ENCODE measurements at places on chromosomes 12 and 14. TPM values are rescaled to one million over a fixed set of nuclear protein-coding genes. Genes with fewer than 3 reads are reported as not detected.

Gene LRRIQ1
- 0.95 TPM for total RNA-seq

Gene GZMB
- total RNA-seq: not detected

Gene ACOT4
- total RNA-seq: 0.43 TPM

Gene TMEM132C
- not detected for total RNA-seq

Gene ASB2
- total RNA-seq: 3.8 TPM

All from SK-MEL-5 (cell line).